ENCODE measurements at places on chromosomes 2 and 18.

GRCh38 chr2:190405070-190405469 is 3.1 kb upstream of the MFSD6 start:
- no peak for DNase-seq

DNA sequence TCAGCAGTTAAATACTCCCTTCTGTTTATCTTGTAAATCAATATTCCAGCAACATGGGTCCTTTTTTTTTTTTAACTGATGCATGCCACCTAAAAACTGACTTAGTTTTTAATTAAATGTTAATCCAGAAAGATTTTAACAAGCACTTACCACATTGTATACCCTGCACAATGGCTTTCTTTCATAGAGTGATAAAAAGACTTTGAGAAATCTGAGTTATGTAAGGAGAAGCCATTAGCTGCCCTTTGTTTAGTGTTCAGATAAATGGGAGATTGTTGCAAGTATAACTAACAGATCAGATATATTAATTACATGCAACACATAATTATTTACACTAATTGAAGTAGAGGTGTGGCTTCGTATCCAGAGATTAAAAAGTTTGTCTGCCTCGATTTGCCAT is 22.7 kb upstream of the NFATC1 start:
- DNase-seq: no peak

DNA sequence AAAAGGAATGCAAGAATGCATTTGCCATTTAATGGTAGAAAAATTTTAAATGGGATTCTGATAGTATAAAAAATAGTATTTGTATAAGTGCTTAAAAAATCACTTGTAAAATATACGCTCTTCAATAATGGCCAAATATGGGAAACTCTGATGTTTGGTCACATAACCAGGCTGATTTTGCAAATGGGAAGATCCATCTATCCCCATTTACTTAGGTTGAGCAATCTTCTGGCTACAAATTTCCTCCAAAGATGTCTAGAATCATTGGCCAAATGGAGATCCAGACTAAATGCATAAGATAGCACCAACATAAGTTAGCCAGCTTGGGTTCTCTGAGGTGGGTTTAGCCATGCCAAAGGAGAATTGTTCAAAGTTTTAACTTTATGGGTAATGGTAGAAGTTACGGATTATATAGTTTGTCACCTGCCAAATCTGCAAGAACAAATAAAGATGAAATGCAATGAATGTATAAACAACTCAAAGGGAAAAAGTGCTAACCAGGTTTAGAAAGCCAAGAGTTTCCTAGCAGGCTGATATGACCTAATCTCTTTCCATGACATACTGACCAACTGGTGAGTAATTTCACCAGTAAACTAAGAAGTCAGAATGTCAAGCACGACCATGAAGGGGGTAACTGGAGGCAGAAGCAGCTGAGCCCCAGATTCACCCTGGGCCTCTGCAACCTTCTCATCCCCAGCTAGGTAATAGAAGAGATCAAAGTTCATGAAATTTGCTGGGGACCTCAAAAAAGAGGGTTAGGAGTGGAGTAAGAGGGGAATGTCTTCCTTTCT is 10.0 kb downstream of the RHOB start:
- DNase-seq: no peak

GRCh38 chr2:69571189-69571588 is 72.3 kb downstream of the AAK1 start:
- DNase-seq: no peak

Measured in iPS-NIHi11 (cell line).